ENCODE measurements at places on chromosomes 4 and X.
A peak's percentile ranks its signal among the peaks of the same experiment; 100 is the strongest.

- DNase-seq = peak; percentile 15
These were observed 2.8 kb upstream of the GRIA2 start for GRCh38 chr4:157217708-157218107.

GRCh38 chr4:129926936-129927335 lies 831.0 kb downstream of the C4orf33 start:
- peak; percentile 41 for DNase-seq

GRCh38 chrX:8319359-8319758 lies 145.3 kb upstream of the VCX3B start:
- DNase-seq = no peak

DNA sequence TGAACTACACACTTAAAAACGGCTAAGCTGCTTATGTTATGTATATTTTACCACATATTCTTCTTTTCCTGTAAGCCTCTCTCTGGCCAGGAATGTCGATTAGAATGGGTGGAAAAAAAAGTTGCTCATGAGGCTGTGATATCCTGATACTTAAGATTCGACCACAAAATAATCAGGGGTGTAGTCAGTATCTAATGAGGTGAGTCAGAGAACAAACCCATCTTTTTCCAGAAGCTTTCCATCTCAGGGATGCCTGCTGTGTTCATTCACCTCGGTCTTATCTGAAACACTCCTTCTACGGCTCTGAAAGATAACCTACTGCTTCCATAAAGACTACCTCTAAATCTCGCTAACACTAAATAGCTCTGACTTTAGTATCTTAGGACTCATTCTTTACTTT lies 142.7 kb upstream of the MAP3K15 start:
- no peak for DNase-seq

DNA sequence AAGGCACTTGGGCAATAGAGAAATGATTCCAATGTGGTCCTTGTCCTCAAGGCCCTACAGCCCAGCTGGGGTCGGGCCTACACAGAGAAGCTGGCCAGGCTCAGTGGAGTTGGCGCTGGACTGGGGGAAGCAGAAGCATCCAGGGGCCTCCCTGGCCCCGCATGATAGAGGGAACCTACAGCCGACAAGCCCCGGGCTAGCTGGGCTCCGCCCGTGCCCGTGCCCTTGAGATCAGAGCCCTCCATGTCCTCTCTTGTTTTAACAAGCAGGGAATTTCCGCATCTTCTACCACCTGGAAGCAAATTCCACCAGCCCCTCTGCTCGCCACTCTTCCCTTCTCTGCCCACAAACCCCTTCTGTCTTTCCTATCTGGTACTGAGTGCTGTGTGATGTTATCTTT lies 31.6 kb downstream of the CYTL1 start:
- no peak for DNase-seq

- no peak for DNase-seq
These were observed 407.9 kb upstream of the TENM3 start for GRCh38 chr4:181835348-181835747.

DNA sequence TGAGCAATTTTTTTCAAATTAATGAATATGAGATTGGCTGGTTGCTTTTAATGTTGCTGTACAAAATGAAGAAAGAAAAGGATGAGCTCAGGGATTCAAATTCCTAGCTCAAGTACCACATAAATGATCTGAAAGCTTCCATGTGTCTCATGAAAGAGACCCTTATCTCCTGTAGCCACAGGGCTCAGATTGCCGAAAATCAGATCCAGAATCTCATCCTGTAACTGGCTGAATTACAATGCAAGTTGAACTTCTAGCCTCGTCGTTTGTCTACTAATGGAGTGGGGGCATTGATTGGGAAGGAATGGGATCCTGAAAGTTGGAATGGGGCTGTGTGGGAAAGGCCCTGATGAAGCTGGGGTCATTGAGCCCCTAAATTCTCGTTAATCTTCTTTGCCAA lies 143.4 kb upstream of the ATP6AP2 start:
- DNase-seq = no peak

- DNase-seq = peak; percentile 94
These were observed 326.7 kb downstream of the MAPK10 start for GRCh38 chr4:86033171-86033570.

DNA sequence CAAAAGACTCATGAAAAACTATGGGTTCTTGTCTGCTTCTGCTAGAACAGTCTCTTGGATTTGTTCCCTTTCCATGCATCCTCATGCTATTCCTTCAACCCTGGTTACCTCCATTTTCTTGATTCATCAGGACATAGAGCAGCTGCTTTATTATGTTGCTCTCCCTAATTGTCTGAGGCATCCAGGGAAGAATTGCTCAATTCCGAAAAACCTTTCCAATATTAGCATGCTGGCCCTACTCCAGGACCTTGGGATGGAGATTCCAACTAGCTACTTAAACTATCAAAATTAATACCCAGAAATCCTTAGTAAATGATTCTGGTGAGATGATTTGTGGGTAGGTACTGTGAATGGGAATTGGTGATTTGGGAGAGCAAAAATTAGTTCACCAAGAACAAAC lies 56.6 kb upstream of the FAM47B start:
- no peak for DNase-seq

DNA sequence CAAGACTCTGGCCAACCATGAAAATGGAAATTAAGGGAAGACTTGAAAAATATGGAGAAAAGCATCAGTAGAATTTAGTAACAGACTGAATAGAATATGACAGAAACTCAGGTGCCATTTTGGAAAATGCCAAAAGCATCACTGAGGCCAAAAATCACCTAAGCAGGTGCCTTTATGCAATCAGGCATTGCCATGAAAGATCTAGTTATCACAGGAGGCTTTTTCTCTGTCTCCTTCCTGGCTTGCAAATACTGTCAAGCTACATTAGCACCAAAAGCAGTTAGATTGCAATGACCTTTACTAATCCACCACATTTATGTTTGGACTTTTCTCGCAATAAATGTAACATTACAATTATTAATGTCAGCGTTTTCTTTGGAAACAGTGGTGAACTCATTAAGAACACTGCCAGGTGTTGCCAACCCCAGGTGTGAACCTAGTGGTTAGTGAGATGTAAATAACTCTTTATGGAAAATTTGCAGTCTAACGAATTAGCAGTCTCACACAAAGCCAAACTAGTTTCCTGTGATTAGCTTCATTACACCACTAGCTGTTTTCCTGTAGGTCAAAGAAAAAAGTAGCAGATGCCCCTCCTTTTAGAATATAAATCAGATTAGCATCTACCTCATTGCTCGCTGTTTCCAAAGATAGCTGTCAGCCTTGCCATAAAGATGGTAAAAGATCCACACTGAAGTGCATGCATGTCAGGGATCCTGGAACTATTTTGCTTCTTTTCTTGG lies 1568.4 kb upstream of the TENM3 start:
- DNase-seq = no peak

DNA sequence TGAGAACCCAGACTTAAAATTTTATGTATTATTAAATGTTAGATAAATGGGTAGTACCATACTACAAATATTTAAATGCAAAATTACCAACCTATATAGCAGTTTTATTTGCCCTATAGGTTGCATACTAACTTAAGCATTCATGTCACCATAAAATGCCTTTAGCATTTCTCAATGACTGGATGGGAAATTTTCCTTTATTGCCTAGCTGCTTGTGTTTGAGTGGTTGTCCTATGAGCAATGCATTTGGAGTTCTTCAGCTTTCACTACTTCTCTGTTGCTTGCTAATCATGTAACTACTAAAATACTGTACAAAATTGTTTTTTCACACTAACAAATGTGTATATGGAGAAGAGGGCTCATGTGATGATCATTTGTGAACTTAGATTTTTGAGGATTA lies 44.2 kb upstream of the CEP135 start:
- DNase-seq = no peak

DNA sequence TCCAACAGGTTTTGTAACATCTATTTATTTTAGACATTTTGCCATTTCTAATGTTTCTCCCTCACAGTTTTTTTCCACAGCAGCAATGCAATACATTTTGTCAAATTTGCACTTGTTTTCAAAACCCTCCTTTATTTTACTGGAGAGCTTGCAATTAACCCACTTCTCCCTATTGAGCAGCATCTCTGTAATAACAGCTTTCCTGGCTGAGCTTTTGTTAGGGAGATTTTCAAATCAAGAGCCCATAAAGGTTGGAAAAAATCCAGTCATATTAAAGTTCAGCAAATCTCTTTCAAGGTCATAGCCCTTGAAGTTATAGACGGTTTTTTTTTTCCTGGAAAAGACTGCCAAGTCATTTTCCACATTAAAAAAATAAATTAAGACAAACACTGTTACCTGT lies 450.6 kb upstream of the TENM3 start:
- no peak for DNase-seq

DNA sequence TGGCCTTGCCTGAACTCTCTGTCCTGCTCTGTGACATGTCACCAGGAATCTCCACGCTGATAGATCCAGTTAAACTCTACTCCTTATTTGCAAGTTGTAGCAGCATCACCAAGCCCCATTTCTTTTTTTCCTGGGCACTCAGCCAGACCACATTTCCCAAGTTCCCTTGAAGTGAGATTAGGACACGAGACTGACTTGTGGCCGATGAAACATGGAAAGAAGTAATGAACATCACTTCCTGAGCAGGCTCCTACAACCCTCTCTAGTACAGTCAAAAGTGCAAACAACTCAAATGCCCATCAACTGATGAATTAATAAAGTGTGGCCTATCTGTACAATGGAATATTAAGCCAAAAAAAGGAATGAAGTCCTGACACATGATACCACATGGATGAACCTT lies 74.6 kb downstream of the MAP3K15 start:
- peak; percentile 15 for DNase-seq

GRCh38 chrX:129651756-129652564 lies 2.8 kb downstream of the APLN start:
- no peak for DNase-seq

- DNase-seq = no peak
These were observed 103.7 kb upstream of the MAML3 start for GRCh38 chr4:140257461-140258305.

DNA sequence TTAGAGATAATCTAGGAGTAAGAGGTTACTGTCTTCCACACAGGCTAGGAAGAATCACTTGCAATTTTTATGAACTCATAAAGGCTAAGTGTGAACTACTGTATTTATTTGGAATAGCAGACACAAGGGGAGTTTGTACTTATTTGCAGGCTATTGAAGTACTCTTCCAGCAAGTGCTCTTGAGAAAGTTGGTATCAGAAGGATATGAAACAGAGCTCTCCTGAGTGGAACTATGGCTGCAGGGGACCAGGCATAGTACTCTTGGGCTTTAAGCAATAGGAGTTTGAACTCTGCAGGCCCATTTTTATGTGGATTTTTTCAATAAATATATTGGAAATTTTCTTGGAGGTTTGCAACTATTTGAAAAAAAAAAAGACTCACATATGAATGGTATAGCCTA lies 756.3 kb upstream of the ATOH1 start:
- DNase-seq = no peak

GRCh38 chrX:108127152-108127551 lies 35.6 kb downstream of the ATG4A start:
- no peak for DNase-seq

DNA sequence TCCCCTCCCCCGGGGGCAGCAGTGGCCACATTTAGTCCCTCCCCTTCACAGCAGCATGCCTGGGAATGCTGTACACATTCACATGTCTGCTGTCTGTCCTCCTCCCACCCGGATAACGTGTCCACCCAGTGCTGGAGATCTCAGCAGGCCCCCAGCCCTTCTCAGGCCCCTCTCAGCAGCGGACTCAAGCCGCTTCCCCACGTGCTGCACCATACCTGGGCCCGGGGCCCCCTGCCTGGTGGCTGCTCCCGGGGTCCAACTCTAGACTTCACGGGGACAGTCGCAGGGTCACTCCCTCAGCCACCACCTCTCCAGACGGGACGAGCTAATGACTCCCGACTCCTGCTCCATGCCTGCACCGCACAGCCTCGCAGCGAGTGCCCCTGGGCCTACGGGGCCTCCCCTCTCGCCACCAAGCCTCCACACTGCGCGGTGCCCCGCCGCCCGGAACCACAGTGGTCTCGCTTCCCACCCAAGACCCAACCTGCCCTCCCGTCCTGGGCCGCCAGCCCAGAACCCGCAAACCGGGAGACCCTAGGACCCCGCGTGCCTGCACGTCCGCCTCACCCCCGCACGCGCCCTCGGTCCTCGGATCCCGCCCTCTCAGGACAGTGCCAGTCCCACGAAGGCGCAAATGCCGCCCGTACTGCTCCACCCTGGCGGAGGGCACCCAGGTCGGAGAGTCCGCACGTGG lies 1.3 kb upstream of the PCGF3 start:
- no peak for DNase-seq

- DNase-seq = no peak
These were observed 9.3 kb upstream of the TBC1D19 start for GRCh38 chr4:26574563-26574962.

GRCh38 chr4:140706276-140706625 lies 49.9 kb downstream of the TBC1D9 start:
- DNase-seq = no peak

GRCh38 chr4:55437823-55438222 lies 42.1 kb downstream of the TMEM165 start:
- DNase-seq = no peak

DNA sequence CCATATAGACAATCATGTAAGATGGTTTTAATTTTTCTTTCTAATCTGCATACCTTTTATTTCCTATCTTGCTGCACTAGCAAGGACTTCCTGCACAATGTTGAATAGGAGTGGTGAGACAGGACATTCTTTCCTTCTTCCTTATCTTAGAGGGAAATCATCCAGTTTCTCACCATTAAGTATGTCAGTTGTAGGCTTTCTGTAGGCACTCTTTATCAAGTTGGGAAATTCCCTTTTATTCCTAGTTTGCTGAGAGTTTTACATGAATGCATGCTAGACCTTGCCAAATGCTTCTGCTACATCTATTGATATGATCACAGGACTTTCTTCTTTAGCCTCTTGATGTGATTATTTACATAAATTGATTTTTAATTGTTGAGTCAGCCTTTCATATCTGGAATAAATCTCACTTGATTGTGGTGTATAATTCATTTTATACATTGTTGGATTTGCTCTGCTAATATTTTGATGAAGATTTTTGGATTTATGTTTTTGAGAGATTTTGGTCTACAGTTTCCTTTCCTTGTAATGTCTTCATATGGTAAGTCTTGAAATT lies 23.8 kb downstream of the RNF175 start:
- DNase-seq = no peak

- DNase-seq = peak; percentile 25
These were observed 172.3 kb downstream of the SHROOM3 start for GRCh38 chr4:76607266-76607799.

GRCh38 chrX:115257711-115258110 lies 23.8 kb upstream of the LRCH2 start:
- peak; percentile 23 for DNase-seq

DNA sequence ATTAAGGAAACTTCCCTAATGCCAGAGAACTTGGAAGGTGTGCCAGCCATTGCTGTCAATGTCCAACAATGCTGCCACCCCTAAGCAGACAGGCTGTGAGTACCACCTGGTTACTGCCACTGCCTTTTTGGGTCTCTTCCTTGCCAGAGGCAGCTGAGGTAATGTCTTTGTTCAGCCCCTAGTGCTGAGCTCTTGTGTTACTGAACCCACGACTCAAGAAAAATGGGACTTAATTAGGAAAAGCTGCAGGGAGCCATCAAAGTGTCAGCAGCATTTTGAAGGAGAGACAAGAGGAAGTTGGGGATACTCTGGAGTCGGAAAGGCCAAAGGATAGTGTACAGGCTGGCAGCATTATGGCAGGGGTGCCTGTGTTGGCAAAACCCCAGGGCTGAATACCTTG lies 283.7 kb downstream of the AFF2 start:
- no peak for DNase-seq

GRCh38 chr4:142925161-142925560 lies 79.1 kb upstream of the INPP4B start:
- no peak for DNase-seq

GRCh38 chr4:123587983-123588494 lies 191.4 kb downstream of the SPRY1 start:
- peak; percentile 52 for DNase-seq

- peak; percentile 94 for DNase-seq
These were observed 75.7 kb downstream of the FAM114A1 start for GRCh38 chr4:38943343-38943742.

Measured in muscle of leg (tissue), 16 donors.